ENCODE measurements at places on chromosomes 3 and 15. TPM values are rescaled to one million over a fixed set of nuclear protein-coding genes. Genes with fewer than 3 reads are reported as not detected.

Gene ITPR1
- 63.3 TPM for polyA plus RNA-seq

Gene MYO5C
- polyA plus RNA-seq: 22.1 TPM

- no peak for DNase-seq
Measured at GRCh38 chr15:85137489-85138168, 156.0 kb downstream of the PDE8A start.

DNA sequence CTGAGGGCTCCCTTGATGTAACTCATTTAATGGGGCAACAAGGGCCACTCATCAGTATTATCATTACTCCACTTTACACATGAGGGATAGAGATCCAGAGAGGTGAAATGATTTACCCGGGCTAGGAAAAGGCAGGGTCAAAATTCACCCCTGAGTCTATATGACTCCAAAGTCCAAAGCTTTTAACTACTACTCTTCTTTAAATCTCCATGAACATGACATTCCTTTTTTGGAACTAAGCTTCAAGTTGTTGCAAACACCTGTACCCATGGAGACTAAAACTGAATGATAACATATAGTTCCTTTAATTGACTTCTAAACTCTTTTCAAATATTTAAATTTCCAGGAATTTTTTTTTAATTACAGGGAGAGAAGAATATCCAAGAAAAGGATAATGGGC lies 292.9 kb upstream of the GADL1 start:
- no peak for DNase-seq

DNA sequence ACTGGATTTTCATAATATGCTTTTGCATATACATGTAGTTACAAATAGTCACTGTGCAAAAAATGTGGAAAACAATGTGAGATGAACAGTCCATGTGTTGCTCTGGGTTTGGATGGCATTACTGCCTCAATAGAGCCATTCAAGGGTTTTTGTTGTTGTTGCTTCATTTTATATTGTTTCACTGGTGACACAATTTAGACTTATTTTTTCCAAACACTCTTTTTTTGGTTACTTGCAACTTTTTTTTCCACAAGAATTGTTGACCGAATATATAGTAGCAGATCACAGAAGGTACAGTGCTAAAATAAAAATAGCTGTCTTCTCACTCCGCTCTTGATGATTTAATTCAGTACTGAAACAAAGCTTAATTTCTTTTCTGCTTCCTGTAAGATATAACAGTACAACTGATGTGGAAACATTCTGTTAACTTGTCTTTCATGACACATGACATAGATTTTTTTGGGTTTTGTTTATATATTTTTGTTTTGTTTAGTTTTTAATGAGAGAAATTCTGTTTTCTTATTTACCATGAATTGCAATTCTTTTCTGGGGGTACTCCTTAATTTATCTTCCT lies 618.6 kb downstream of the NAALADL2 start:
- DNase-seq: no peak

DNA sequence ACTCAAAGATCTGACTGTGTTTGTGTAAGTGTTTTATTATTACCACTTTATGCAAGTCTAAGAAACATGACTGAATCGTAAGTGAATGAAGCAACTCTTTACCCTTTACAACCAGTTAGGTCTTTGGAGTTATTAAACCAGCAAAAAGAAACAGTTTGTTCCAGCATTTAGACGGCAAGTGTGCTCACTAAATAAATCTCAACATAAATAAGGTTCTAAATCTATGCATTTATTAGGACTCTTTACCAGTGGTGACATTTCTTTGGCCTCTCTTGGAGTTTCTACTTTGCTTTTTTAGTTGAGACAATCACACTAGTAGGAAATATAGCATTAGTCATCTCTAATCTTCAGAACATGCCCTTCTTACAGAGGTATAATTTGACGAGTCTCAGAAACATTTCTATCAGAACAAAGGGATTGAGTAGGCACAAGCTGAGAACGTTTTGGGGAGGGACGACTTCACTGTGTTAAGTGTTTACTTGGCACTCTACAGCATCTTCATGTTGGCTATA lies 739.9 kb upstream of the NR2F2 start:
- peak; percentile 39 for DNase-seq

- DNase-seq: peak; percentile 35
Measured at GRCh38 chr3:59632760-59633573, 583.1 kb upstream of the CFAP20DC start.

- DNase-seq: no peak
Measured at GRCh38 chr15:74127954-74128784, 2.2 kb upstream of the ISLR2 start.
